Left renal cortex interstitium (tissue), 4 donors: ENCODE measurements at places on chromosomes 3 and 15. TPM values are rescaled to one million over a fixed set of nuclear protein-coding genes. Genes with fewer than 3 reads are reported as not detected.

The CLRN1 gene
- not detected for polyA plus RNA-seq

The HMCES gene
- polyA plus RNA-seq = 47.3 TPM

The SKIL gene
- polyA plus RNA-seq = 40.7 TPM

The B3GALNT1 gene
- 50.1 TPM for polyA plus RNA-seq

The GABRB3 gene
- 5.7 TPM for polyA plus RNA-seq

DNA sequence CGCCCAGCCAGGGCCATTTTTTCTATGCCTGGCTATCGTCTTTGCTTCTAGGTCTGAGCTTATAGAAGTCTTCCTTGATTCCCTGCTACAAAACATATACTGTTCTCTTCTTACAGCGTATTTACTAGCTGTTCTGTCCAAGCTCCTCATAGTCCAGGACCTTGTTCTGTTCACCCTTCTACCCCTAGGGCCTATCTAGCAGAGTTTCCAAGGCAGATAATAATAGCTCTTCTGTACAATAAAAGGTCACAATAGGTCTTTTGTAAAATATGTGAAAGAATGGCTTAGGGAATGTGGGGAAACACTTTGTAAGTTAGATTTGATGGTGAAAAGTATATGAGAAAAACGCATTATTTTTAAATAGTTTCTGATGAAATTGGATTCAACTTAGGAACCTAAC is 158.2 kb downstream of the P3H2 start:
- no peak for DNase-seq
